Activated naive CD8-positive, alpha-beta T cell treated with anti-CD3 and anti-CD28 coated beads, Interleukin-2, amount 50 U/mL, for 24 hours (primary cell): ENCODE measurements at places on chromosomes 5 and 9.

- DNase-seq: no peak
Observed at GRCh38 chr5:19240170-19240569, 747.8 kb downstream of the CDH18 start.

- DNase-seq: peak; percentile 26
Observed at GRCh38 chr9:96317335-96317980, 15.5 kb upstream of the HSD17B3 start.

DNA sequence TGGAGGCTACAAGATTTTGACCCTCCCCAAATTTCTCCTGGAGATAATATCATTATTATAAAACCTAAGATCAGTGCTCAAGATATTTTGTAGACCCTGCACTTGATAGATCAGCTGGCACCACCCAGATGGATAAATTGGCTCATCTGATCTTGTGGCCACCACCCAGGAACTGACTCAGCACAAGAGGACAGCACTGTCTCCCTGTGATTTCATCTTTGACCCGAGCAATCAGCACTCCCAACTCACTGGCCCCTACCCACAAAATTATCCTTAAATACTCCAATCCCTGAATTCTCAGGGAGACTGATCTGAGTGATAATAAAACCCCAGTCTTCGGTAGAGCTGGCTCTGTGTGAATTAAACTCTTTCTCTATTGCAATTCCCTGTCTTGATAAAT is 34.5 kb upstream of the TENT2 start:
- no peak for DNase-seq

- no peak for DNase-seq
Observed at GRCh38 chr5:97839341-97840086, 656.5 kb upstream of the RIOK2 start.

- DNase-seq: no peak
Observed at GRCh38 chr5:156560002-156560401, 233.0 kb downstream of the SGCD start.

- no peak for DNase-seq
Observed at GRCh38 chr9:1071730-1072129, 21.6 kb downstream of the DMRT2 start.

DNA sequence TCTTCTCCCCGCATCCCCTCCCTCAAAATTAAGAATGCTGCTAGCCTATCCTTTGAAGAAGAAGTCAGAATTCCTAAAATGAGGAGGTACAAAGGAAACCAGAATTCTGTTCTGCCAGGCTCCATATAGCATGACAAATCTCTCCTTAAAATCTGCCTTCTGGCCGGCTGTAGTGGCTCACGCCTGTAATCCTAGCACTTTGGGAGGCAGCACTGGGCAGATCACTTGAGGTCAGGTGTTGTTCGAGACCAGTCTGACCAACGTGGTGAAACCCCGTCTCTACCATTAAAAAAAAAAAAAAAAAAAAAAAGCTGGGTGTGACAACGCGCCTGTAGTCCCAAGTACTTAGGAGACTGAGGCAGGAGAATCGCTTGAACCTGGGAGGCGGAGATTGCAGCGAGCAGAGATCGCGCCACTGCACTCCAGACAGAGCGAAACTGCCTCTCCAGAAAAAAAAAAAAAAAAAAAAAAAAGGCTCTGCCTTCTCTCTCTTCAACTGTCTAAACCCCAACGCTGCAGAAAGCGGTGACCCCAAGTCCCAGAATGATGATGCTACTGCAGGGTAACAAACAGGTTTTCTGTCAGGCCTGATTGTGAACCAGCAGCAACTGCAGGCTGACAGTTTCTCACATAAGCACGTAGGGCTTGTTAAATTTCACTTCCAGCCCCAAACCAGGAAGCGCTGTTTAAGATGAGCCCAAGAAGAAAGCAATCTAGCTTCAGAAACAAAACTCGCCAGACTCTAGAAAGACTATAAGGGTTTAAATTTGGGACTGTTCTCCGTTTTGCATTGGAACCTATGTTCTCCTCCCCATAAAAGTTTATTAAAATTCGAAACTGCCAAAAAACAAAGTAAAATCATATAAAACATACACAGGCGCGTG is 963 bp upstream of the CAST start:
- peak; percentile 27 for DNase-seq

DNA sequence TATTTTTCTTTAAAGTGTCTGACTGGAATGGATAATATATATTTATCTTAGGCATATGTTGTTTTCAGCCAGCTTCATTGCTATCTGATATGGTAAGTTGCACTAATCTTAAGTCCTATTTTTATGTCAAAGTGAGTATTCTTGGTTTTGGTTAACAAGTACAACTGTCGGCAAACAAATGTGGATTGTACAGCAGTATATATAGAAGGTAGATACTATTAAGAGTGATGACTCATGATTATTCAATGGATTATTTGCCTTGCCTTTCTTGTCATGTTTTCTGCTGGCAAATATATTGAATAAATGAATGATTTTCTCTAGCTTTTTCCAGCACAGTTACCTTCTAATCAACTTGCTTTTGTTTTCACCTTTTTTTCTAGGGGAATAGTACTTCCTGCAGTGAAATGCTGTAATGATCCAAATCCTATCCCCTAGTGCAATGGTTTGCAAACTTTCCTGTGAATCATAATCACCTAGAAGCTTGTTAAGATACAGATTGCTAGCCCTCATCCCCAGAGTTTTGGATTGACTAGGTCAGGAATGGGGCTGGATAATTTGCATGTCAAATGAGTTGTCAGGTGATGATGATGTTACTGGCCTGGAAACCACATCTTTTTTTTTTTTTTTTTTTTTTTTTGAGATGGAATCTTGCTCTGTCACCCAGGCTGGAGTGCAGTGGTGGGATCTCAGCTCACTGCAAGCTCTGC is 60.8 kb upstream of the ARRDC3 start:
- DNase-seq: no peak

- DNase-seq: no peak
Observed at GRCh38 chr5:145855763-145856267, 17.0 kb downstream of the GRXCR2 start.

- DNase-seq: no peak
Observed at GRCh38 chr5:117475919-117476318, 901.3 kb upstream of the SEMA6A start.

DNA sequence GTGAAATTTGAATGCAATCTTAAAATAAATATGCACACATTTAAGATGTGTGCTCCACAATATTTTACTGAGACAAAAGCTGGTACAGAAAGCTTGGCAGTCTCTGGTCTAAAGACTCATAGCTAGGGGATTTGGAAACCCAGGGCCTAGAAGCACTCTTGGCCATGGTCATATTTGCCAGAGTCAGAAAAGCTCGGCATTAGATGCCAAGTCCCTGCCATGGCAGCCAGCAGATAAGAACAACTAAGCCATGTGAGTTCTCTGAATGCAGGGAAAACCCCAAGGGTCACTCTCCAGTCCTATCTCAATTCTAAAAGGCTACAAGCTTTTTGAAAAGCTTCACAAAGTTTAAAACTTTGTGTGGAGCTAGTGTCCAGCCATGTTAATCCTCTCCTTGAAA is 119.5 kb downstream of the FAM114A2 start:
- DNase-seq: no peak

GRCh38 chr5:17203329-17204132 is 13.9 kb upstream of the BASP1 start:
- DNase-seq: no peak

GRCh38 chr9:90898228-90898627 is 96.6 kb downstream of the SYK start:
- no peak for DNase-seq

- no peak for DNase-seq
Observed at GRCh38 chr9:121952611-121953010, 140.5 kb downstream of the TTLL11 start.
